ENCODE measurements at places on chromosomes 4 and X.

- no peak for DNase-seq
Measured at GRCh38 chr4:129355516-129355915, 259.6 kb downstream of the C4orf33 start.

- DNase-seq = no peak
Measured at GRCh38 chr4:7383266-7383665, 51.5 kb downstream of the PSAPL1 start.

- DNase-seq = no peak
Measured at GRCh38 chr4:127656047-127656680, 23.4 kb downstream of the INTU start.

DNA sequence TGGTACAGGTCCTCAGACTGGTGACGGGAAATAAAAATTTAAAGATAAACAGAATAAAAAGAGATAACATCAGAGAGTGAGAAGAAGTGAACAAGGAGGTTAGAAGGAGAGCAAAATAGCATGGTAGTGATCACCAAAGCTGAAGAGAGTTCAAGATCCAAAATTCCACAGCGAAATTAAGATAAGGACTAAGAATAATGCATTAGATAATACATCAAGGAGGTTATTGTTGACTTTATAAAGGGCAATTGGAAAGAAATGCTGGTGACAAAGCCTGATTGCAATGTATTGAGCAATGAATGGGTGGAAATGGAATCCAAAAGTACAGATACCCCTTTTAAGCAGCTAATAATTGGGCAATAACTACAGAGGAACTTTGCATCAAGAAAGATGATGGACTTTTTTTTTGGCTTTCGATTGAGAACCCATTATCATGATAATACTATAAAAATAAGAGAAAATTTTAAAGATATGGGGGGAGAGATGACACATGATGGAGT lies 101.6 kb upstream of the MAP9 start:
- DNase-seq = no peak

- DNase-seq = no peak
Measured at GRCh38 chrX:74781507-74782034, 143.7 kb downstream of the NEXMIF start.

DNA sequence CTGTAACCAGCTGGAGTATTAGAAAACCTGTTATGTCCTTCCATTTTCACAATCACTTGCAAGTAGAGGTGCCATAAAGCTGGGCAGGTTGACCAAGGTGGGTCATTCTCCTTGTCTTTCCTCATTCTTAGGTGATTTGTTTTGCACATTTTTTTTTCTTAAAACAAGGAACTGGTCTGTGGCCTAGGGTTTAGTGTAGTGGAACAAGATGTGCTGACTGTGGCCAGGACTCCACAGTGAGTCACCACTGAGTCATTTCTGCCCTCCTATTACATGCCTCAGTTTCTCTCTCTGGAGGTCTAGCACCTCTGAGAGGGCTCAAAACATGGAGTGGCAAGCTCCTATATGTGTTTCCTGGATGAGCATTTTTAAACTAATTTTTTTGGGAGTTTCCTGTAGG lies 355.9 kb downstream of the GPM6A start:
- no peak for DNase-seq

DNA sequence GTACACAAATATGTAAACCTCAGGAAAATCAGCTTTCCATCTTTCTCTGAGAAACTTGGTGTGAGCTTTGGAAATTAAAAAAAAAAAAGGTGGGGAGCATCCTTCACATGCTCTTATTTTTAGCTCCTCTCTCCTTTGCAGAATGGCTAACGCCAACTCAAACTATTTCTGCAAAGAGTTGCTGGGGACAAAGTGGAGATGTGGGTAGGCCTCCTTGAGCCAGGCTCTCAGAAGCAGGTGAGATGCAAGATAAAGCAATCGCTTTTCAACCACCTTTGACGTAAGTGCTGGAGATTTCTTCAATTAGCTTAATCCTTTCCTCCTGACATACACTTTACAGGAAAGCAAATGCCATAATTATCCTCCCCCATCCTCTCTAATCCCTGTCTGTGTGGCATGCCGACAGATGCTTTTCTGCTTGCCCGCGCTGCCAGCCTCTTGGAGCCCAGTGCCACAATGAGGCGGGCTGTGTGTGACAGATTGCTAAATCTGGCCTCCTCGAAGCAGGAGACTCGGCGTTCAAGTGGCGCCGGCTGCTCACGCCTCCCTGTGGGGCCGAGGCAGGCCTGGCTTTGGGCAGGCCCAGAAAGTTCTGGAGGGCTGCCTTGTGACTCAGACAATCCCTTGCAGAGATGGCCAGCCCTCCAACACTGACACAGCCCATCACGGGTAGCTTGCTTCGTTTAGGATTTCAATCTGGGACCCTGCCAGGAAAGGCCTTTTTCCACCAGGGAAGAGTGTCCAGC lies 64.9 kb upstream of the SOD3 start:
- DNase-seq = no peak

DNA sequence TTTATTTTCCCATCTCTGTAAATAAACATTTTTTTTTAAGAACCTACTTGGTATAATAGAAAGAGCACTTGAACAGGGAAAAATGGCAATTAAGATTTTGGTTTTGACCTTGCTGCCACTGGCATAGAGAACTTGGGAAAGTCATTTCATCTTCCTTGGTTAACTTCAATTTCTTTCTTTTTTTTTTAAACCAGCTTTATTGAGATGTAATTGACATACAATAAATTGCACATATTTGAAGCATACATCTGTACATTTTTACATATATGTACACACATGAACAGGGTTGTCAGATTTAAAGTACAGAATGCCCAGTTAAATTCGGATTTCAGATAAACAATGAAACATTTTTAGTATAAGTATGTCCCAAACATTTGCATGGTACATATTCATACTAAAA lies 103.0 kb upstream of the RAPGEF2 start:
- no peak for DNase-seq

- no peak for DNase-seq
Measured at GRCh38 chr4:112277220-112277619, 8.5 kb downstream of the TIFA start.

DNA sequence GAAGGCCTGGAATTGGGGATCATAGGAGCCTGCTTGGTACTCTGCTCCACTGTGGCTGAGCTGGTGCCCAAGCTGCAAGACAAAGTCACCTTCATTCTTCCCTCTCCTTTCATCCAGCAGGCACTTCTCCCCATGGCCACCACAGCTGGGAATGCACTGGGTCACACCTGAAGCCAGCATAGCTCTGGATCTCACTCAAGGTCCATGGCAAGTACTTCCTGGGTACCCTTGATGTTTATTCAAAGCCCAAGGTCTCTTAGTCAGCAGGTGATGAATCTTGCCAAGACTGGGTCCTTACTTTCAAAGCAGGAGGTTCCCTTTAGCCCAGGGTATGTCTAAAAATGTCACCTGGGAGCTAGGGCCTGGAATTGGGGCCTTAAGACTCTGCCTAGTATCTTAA lies 4.9 kb upstream of the SLC4A4 start:
- no peak for DNase-seq

DNA sequence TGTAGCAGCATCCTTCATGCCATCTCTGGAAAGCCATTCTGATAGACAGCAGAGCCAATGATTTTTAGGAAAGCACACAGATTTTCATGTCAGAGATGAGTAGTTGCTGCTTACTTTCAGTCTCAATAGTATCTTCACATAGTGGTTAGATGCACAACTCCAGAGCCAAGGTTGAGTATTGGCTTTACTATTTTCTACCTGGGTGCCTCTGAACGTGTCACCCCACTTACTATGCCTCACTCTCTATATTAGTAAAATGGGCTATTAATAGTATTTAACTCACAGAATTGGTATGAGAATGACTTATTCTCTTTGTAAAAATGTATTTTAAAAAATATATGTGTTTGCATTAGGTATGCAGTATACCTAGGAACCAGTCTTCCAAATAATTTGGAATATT lies 108.8 kb upstream of the STIM2 start:
- no peak for DNase-seq

GRCh38 chr4:77450006-77450405 lies 155.6 kb upstream of the CXCL13 start:
- no peak for DNase-seq

DNA sequence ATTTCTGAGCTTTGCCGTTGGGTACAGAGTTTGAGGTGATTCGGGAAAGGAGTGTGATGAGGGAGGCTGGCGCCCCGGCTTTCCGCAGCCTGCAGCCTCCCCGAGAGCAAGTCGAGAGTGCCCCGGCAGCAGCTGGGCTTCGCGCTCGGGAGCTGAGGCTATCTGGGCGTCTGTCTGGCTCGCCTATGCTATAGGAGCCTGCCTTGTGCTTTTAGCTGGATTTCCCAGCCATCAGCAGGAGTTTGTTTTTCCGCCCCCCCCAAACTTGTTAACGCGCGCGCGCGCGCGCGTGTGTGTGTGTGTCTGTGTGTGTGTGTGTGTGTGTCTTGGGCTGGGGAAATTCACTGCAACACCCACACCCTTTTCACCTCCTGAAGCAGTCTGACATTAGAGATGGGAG lies 765 bp upstream of the DGKK start:
- no peak for DNase-seq

GRCh38 chr4:47972181-47972580 lies 44.3 kb downstream of the CNGA1 start:
- no peak for DNase-seq

DNA sequence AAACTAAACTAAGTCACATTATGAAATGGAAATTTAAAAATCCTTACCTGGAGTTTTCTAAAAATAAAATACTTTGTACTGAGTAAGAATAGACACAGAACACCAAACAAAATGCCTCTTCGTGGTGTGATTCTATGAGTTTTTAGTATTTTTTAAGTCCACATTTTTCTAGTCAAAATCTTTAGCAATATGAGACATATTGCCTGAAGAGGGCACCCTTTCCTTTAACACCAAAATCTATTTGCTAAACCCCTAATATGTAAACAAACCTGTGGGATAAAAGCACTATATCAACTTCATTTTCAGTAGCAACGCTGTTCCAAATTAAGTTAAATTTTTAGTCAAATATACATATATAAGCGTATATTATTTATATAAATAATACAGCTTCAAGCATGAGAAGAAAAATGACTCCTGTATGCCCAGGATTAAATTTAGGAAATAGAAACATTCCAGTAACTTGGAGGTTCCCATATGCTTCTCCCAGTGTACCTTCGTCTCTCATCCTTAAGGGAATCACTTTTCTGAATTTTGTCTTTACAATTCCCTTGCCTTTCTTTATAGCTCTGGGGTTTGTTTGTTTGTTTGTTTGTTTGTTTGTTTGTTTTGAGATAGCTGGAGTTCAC lies 23.0 kb upstream of the PGM2 start:
- DNase-seq = no peak

- no peak for DNase-seq
Measured at GRCh38 chr4:1234309-1234695, 14.6 kb downstream of the CTBP1 start.

DNA sequence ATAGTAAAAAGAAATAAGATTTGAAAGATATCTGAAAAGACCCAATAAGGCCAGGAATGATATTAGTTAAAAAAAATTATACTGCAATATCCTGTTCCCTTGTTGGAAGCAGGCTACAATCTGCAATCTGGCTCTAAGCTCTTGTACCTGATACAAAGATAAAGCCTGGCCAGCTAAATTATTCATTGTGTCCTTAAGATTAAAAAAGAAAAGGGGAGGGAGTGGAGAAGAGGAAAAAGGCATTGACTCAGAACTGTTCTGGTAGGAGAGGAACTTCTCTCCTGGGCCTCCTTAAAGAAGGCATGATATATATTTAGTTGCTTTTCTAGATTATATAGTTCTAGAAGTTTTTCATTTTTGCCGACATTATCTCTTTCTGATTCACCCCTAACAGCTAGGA lies 46.7 kb downstream of the IRF2 start:
- DNase-seq = no peak

- DNase-seq = no peak
Measured at GRCh38 chr4:169201222-169202144, 69.3 kb downstream of the SH3RF1 start.

- no peak for DNase-seq
Measured at GRCh38 chrX:48514126-48514806, 5.5 kb downstream of the PORCN start.

GRCh38 chrX:68945603-68946228 lies 116.9 kb downstream of the EFNB1 start:
- no peak for DNase-seq

DNA sequence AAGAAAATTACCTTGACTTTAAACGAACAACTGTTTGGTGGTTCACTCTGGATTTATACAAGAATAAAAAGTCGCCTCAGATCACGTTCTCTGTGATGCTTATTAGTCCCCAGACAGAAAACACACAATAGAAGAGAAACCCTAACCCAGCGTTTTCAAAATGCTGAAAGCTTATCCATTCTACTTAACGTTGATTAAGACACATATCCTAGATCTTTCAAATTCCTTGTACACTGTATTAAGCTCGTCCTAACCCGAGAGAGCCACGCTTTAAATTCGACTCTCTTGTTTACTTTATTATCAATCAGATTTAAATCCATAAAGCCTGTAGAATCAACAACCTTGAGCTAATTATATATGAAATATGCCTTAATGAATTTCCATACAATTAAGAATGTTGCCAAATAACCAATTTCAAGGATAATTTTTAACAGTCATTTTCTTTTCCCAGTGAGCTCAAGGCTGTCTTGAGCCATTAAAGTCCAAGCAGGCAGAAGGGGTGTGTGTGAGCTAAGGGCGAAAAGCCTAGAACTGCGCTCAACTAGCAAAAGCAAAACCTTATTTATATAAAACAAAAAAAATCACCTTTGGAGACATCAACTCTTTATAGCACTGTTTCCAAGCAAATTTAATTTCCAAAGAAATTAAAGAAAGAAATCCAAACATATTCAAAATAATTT lies 981 bp upstream of the PITX2 start:
- DNase-seq = no peak

GRCh38 chrX:11105080-11105479 lies 6.1 kb upstream of the HCCS start:
- DNase-seq = no peak

GRCh38 chr4:113636877-113637276 lies 124.7 kb downstream of the CAMK2D start:
- DNase-seq = peak; percentile 26

- DNase-seq = no peak
Measured at GRCh38 chr4:15914736-15915135, 23.8 kb downstream of the FGFBP1 start.

DNA sequence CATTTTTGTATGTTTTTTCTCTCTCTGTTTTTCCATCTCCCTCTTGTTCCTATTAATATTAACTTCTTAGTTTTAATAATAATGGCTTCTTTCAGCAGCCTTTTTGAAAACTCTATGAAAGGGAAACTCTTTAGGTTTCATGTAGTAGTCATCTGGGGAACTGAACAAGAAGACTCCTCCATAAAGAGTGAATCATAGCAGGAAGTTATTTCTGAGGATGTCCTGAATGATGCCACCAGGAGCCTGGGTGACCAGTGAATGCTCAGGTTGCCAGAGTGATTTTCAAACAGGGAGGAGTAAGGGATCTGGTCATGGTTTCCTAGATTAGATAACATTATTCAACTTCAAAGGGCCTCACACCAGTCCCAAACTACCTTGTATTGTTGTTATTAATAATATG lies 212.8 kb upstream of the PDE5A start:
- no peak for DNase-seq

GRCh38 chr4:94216394-94216793 lies 8.7 kb downstream of the SMARCAD1 start:
- peak; percentile 42 for DNase-seq

- DNase-seq = no peak
Measured at GRCh38 chr4:143699331-143700045, 987 bp downstream of the FREM3 start.

All from activated CD4-positive, alpha-beta memory T cell treated with anti-CD3 and anti-CD28 coated beads for 36 hours (primary cell).